ENCODE measurements at places on chromosomes 12 and 14. TPM values are rescaled to one million over a fixed set of nuclear protein-coding genes. Genes with fewer than 3 reads are reported as not detected.

Gene AQP2
- not detected for total RNA-seq

DNA sequence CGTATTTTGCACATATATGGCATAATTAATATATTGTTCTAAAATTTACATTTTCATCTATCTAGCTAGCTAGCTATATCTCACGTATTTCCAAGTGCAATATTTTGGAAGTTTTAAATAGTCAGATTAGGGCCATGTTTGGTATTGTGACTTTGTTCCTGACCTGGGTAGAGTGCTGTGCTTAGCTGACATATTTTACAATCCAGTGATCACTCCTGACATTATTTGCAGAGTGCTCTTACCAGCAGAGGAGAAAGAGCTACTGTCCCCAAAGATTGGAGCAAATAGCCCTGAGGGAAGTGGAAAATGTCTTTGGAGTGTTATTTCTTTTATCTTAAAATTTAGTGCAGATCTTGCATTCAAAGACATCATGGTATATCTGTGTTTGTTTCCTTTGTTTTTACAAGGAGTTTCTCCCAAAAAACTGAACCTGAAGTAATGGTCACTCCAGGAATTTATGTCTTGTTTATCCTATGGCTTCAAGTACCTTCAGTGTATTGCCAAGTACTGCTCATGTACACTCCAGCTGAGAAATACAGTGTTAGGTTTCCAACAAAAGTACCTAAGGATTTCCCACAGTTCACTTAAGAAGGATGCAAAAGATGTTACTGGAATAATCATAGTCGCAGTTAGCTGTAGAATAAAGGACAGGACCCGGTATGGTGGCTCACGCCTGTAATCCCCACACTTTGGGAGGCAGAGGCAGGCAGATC lies 49.4 kb upstream of the PSMA6 start:
- H3K27me3 ChIP-seq = no peaks in the 10 kb centered on the region
- no peaks in the 10 kb centered on the region for H3K4me1 ChIP-seq
- peaks cover 5% of the 10 kb centered on the region for H3K36me3 ChIP-seq
- DNase-seq = no peak

DNA sequence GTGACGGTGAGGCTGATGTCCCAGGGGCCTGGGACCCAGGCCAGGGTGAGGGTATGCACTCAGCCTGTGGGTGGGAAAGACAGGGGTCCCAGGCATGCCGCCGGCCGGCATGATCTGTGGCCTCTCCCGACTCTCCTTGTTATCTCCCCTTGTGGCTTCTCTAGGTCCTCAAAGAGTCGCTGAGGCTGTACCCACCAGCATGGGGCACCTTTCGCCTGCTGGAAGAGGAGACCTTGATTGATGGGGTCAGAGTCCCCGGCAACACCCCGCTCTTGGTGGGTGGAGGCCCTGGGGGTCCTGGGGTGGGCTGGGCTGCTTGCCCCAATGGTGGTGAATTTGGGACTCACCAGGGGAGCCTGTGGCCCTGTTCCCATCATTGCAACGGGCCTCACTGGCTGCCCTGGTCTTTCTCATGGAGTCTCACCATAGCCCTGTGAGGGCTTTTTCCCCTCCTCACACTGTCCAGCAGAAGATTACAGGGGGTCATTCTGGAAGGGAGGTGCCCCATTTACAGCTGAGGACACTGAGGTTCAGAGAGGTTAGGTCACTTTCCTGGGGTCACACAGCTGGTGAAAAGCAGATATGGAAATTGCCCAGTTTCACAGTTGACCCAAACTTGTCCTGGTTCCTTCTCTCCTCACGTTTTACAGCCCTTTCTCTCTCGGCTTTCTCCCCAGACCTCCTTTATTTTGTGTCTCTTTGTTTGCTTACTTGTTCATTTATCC lies 37.9 kb downstream of the CYP46A1 start:
- H3K27me3 ChIP-seq = peaks cover 19% of the 10 kb centered on the region
- H3K4me3 ChIP-seq = no peak overlapping the region
- H3K27ac ChIP-seq = no peak overlapping the region
- DNase-seq = no peak
- no peaks in the 10 kb centered on the region for H3K36me3 ChIP-seq

- no peak overlapping the region for H3K4me3 ChIP-seq
- H3K27ac ChIP-seq = no peak overlapping the region
- H3K36me3 ChIP-seq = no peaks in the 10 kb centered on the region
- no peaks in the 10 kb centered on the region for H3K27me3 ChIP-seq
- H3K4me1 ChIP-seq = peaks cover 10% of the 10 kb centered on the region
These were observed 82.9 kb downstream of the RCOR1 start for GRCh38 chr14:102675396-102675795.

- no peaks in the 10 kb centered on the region for H3K27me3 ChIP-seq
- H3K27ac ChIP-seq = no peak overlapping the region
- H3K36me3 ChIP-seq = no peaks in the 10 kb centered on the region
- H3K4me3 ChIP-seq = no peak overlapping the region
- DNase-seq = peak; percentile 28
These were observed 53.9 kb downstream of the WNK1 start for GRCh38 chr12:806200-806791.

DNA sequence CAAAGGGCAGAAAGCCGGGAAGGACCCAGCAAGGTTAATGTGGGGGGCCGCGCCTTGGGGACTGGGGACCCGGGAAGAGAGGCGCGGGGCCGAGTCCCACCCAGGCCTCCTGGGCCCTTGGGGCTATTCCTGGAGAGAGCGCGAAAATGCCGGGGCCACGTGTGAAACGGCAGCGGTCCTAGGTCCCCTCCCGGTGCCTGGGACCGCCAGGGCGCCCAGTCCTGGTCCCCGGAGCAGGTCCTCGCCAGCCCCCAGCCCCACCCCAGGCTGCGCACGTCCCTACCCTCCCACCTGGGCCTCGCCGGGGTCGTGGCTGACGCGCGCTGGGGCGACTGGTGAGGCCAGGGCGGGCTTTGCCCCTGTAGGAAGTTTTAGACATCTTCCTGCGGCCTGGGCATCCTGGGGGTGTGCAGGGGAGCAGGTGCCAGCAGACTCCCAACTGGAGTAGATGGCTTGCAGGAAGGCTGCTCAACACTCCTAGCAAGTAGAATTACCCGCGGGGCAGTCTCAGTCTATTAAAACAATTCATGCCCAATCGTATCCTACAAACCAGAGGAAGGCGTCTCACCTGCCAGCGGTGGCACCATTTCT lies 708 bp downstream of the FAR2 start:
- DNase-seq = no peak
- no peaks in the 10 kb centered on the region for H3K36me3 ChIP-seq
- H3K4me3 ChIP-seq = no peak overlapping the region
- no peaks in the 10 kb centered on the region for H3K4me1 ChIP-seq

DNA sequence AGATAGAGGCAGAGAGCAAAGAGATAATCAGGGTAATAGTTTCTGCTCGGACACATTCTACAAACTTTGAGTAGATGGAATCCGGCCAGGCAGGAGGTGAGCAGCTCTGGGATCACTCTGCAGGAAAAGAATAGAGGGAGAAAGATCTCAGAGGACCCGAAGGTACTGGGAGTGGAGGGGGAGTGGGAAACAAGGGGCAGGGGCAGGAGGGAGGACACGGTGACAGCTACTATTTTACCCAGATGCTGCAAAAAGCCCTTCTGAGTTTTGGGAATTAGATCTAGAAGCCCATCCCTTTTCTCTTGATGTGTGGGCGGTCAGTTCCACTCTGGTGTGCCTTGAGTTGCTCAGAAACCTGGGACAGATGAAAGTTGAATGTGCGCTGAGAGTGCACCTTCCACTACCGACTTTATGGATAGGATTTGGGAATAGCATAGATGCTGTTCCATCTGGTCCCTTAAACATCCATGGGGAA lies 556 bp downstream of the GPRC5A start:
- H3K36me3 ChIP-seq = no peaks in the 10 kb centered on the region
- DNase-seq = no peak
- H3K4me3 ChIP-seq = 0 out of 2 replicates have a peak overlapping the region, but pooled peaks have one; percentile 71
- H3K4me1 ChIP-seq = peaks cover 19% of the 10 kb centered on the region

Gene CCDC196
- total RNA-seq = not detected

DNA sequence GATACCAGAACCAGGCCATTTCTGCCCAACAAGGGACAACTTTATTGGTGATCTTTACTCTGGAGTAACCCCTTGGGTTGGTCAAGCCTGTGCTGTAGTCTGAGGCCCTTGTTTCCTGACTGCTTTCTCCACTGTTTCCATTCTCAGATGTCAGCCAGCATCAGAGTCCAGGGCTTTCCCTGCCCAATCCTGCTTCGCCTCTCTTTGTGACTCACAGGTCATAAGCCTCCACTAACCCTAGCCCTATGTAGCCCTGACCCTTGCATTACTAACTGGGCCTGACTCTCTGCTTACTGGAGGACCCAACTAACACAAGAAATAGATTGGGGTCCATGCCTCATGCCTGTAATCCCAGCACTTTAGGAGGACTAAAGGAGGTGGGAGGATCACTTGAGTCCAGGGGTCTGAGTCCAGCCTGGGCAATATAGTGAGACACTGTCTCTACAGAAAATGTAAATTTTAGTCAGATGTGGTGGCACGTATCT lies 8.6 kb upstream of the SNRNP35 start:
- H3K4me3 ChIP-seq = 0 out of 2 replicates have a peak overlapping the region, but pooled peaks have one; percentile 38
- H3K27ac ChIP-seq = peak overlapping the region; percentile 76
- DNase-seq = peak; percentile 69
- no peaks in the 10 kb centered on the region for H3K36me3 ChIP-seq

DNA sequence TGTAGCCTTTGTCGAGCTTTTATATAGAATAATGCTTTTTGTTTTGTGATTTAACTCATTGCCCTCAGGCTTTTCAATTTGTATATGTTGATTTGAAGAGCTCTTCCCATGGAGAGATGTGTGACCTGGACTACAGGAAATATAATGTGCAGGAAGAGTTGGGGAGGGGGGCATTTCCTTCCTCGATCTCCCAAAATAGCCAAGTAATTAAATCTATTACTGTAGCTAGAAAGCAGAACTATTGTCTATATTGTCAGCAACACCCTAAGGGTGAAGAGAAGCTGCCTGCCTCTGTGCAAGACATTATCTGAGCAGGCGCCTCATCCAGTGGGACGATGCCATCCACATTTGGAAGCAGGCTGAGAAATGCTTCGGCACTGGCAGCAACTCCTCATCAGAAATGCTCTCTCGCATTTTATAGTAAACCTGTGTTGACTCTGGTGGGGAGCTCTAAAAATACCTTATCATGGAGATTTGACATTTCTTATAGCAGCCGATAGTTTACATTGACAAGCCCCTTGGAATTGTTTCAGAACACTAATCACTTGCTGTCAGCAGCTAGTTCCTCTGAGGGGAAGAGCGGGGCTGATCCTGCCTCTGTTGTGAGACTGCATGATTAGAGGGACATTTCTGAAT lies 392.5 kb upstream of the RGS6 start:
- DNase-seq = no peak
- H3K27ac ChIP-seq = no peak overlapping the region
- H3K36me3 ChIP-seq = no peaks in the 10 kb centered on the region
- no peaks in the 10 kb centered on the region for H3K4me1 ChIP-seq

DNA sequence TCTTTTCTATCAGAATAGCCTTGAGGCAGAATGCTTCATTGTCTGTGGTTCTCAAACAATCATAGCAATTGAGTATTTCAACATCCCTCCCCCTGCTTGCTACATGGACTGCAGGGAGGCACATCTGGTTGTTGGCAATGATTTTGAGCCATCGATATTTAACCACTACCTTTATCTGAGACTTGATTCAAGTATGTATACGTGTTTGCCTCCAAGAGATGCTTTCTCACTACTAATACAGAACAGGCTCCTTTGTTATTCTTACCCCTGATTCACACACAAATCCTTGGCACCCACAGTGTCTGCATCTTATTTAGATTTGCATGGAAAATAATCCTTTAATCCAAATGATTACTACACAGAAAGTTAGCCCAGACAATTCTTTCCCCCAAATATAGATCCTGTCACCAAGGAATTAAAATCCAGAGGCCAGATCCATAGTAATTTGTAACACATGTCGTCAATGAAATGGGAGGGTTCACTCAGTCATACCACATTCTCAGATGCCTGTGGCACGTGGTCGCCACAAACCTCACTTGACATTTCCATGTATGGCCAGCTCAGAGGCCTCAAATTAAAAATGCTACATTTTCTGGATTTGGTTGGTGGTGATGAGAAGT lies 199.3 kb downstream of the ITPR2 start:
- peaks cover 93% of the 10 kb centered on the region for H3K4me1 ChIP-seq
- no peak overlapping the region for H3K4me3 ChIP-seq
- peak; percentile 47 for DNase-seq

DNA sequence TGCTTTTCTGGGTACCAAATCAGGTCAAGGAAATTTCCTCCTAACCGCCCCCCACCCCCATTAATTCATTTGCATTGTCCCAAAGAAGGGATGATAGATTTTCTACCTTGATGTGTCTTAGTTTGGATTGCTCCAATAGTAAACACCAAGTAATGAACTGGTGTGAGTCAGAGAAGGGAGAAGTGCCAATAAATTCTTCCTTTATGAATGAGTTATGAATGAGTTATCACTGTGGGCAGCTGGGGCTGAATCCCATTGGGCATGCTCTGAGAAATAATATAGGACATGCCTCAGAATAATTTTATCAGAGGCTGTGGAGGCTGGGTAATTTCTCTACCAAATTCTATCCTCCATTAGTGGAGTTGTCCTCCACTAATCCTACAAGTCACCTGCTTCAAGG lies 277.9 kb upstream of the FLRT2 start:
- no peaks in the 10 kb centered on the region for H3K4me1 ChIP-seq
- H3K36me3 ChIP-seq = no peaks in the 10 kb centered on the region
- DNase-seq = no peak

Gene PPM1H
- total RNA-seq = 38.1 TPM

Data from HepG2 (cell line).